ENCODE measurements at places on chromosomes 12 and 14.

GRCh38 chr14:70780396-70781075 is 28.8 kb downstream of the MAP3K9 start:
- no peak for DNase-seq

DNA sequence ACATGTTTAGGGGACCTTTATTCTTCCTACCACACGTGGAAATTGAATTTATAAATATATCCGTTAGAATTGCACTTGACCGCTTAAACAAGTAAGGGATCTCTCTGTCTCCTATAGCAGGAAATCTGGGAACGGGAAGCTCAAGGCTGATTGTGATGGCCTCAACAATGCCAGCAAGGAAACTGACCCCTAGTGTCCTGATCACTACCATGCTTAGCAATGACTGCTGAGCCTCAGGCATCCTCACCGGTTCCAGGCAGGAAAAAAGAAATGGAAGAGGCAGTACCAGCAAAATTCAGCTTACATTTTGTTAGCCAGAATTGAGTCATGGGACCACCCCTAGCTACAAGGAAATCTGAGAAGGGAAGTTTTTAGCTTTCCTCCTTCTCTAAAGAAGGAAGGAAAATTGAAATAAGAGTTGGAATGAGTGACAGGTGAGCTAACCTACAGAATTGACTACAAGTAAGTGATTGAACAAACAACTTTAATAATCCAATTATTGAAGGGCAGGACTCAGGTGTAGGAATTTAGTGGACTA is 43.9 kb upstream of the AMN1 start:
- no peak for DNase-seq

GRCh38 chr14:68199554-68200151 is 380.1 kb downstream of the RAD51B start:
- no peak for DNase-seq

- no peak for DNase-seq
These were observed 102.8 kb downstream of the TGFB3 start for GRCh38 chr14:75879031-75879430.

DNA sequence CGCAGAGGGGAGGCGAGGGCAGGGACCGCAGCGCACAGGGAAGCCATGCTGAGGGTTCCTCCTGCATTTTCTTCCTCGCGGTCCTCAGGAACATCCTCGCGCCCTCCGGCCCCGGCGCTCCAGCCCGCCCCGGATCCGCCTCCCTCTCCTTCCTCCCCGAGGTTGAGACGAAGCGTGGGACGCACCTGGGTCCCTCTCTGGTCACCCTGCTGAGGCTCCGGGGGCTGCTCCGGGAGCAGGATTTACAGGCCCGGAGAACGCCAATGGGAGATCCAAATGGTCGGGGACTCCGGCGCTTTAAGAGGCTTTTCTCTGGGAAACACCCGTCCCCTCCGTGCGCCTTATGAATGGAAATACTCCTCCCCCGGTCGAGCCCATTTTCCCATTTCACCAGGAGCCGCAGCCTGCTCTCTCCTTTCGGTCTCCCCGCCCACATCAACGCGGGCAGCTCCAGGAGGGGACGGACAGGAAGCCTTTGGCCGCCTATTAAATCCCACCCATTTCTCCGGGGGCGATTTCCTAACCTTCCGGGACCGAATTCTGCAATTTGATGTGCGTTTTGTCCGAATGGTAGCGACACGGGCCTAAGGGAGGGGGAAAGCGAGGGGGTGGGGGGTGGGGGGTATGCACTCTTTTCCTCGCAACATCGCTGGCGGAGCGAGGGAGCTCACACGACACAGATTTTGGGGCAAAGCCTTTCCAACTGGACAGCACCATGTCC is at the start of gene UNC79:
Gene UNC79, plus strand, starts transcription at position 625 of the 721 bp plus-strand sequence. Its CDS starts 91 bp downstream, at position 716.
- DNase-seq: peak; percentile 40

- DNase-seq: no peak
These were observed 84.0 kb upstream of the PTPRB start for GRCh38 chr12:70721216-70721615.

GRCh38 chr14:37443461-37443860 is 151.6 kb downstream of the FOXA1 start:
- no peak for DNase-seq

GRCh38 chr12:25347716-25348592 is 97.2 kb upstream of the KRAS start:
- DNase-seq: no peak

DNA sequence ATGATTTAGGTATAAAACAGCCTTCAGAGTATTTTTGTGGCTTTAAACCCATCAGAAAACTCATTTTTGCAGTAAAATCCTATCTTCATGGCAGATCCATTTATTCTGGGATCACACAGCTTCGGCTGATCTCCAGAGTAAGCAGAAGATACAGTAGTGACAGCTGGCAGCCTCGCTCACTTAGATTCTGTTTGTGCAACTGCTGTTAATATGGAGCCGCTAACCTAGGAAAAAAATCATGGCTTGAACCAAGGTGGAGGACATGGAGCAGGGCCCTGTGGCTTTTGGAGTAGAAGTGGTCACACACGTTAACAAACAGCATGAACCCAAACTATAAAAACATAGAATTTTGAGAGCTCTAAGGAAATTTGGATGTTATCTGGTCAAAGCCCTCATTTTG is 137.2 kb upstream of the ARHGAP5 start:
- DNase-seq: no peak

DNA sequence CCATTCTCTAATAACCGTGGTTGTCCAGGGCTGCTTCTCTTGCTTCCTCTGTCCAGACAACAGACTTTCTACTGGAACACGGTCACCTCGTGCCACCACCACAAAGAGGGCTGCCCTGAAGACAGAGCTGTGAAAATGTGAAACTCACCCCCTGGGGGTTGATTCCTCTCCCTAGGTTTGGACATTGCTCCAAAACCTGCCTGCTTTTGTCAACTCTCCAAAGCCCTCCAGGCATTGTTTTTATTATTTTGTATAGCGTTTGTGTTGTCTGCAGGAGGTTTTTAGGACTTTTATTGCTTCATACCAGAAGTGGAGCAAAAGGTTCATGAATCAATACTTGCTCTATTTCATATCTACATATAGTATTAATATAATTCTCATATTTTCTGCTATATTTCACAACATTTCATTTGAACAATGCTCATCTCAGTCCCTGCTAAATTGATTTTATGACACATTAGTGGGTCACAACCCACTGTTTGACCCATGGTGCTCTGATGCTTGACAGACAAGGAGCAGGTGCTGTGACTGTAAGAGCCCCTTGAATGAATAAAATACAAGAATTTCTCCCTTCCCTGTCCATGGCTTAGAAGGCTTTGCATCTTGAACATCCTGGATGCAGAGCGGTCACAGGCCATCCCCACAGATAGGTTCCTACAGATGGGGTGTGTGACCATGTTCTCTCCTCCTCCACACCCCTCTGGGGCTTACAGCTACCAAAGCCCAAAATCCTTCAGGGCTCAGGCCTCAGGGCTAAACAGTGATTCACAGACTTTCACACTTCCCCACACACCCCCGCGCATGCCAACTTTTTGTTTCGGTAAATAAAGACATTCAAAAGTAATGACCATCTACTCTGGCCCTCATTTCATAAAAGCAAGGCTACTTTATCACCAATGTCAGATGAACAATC is 20.6 kb upstream of the EML1 start:
- no peak for DNase-seq

GRCh38 chr14:57871459-57872080 is 5.7 kb upstream of the SLC35F4 start:
- DNase-seq: no peak

DNA sequence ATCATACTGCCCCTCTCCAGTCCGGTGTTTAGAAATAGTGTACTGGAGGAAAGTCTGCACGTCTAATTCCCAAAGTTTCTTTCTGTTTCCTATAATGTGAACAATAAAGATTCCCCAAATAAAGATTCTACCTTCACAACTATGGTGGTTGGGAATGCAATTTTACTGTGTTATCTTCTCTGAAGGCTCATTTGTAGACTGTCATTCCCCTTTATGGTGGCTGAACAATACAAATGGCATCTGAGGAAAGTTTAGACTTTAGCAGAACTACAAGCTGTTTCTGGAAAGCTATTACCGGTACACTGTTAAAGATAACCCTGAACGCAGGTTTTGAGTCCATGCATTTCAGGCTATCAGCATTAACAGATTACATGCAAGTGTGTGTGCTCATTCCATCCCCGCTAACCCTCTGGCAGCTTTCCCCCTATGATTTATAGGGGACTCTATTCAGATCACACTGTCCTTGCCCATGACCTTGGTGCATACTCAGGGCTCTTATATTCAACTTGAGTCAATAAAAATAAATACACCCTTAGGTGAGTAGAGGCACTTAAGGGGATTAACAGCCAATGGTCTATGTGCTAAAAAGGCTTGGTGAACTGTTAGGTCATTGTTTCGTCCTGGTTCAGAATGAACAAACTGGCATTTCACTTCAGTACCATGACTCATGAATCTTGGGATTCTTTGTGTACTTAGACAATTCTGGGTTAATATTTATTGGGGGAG is 60.7 kb upstream of the PYGL start:
- no peak for DNase-seq

DNA sequence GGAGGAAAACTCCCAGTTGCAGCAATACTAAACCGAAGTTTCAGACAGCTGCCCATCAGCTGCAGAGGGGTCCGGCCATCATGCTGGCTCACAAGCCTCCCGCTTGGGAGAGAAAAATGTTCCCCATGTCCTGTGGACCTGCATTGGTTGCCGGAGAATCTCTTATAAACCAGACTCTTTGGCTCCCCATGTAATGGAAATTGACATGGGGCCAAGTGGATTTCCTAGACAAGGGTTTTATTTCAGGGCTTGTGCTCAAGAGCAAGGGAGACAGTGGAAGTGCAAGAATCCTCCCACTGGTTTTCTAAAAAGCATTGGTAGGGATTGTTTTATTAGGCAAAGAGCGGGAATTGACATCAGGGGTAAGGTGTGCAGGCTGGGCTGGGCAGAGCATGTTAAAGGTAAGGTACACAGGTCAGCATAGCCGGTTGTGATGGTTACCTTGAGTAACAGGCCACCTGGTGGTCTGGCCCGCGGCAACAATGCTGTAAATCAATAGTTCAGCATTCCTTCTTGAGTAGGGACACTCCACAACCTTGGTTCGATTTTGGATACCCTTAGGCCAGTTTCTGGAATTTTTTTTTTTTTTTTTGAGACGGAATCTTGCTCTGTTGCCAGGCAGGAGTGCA is 135.4 kb downstream of the UNC79 start:
- DNase-seq: no peak

- DNase-seq: no peak
These were observed 5.1 kb upstream of the MIS18BP1 start for GRCh38 chr14:45258073-45258472.

- DNase-seq: no peak
These were observed at the start of gene MYO1A for GRCh38 chr12:57049890-57050289. Gene MYO1A (minus strand): TSS chr12:57050129. CDS start chr12:57048323, 1,806 bp downstream.

DNA sequence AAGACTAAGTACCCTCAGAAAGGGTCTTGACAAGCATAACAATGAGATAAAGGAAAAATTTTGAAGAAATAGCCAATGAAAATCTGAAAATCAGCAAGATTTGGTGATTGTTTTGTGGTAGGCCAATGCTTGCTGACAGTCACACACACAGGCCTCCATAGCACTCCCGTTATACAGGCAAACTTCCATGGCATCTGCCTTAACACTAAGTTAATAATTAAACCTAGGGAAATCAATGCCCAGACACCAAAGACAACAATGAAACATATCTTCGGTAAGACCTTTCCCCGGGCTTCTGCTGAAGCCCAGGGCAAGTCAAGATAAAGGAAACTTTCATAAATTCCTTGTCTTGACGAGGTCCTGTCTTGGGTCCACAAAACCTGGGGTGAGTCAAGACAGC is 18.6 kb upstream of the RERGL start:
- DNase-seq: no peak

- no peak for DNase-seq
These were observed 12.1 kb downstream of the NKX2-1 start for GRCh38 chr14:36507847-36508417.

DNA sequence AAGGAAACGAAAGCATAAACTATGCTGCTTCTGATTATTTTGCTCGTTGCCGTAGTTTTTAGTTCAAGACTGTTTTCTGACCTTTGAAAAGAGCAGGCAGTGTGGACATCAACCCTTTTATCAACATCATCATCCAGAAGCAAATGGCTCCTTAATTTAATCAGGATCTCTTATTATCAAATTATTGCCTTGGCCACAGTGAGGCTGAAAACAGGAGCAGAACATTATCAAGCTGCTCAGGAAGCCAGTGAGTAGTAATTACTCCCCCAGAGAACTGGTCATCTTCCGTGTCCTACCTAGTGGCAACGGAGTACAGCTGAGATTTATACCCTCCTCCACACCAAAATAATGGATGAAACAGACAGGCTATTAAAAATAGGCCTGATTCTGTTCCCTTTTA is 2.2 kb upstream of the DIABLO start:
- no peak for DNase-seq

DNA sequence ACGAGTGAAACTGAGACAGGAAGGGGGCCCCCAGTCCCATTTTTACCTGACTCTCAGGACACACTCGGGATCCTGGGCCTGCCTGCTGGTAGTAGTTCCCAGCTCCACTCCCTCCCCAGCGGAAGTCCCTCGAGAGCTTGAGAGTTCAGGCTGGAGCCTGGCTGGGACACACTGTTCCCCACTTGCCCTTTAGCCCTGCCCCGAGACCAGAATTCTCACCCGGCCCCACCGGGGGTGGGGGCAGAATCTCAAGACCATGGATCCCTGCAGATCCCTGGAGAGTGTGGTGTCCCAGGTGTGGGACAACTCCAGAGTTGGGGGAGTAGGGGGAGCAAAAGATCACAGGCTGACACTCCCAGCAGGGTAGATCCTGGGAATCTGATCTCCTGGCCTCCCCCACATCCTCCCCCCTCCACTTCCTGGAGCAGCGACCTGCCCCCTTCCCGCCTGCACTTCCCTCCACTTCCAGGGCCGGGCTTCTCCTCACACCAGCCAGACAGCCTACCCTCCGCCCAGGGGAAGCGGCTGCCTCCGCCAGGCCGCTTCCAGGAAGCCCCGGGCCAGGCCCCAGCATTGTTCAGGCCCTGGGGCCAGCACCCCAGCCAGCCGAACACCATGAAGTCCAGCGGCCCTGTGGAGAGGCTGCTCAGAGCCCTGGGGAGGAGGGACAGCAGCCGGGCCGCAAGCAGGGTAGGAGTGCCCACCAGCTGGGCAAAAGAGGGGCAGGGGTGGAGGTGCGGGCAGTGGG is at the start of gene TNS2:
Gene TNS2, plus strand, starts transcription at position 495 of the 748 bp plus-strand sequence. Its CDS starts 121 bp downstream, at position 616.
- no peak for DNase-seq

DNA sequence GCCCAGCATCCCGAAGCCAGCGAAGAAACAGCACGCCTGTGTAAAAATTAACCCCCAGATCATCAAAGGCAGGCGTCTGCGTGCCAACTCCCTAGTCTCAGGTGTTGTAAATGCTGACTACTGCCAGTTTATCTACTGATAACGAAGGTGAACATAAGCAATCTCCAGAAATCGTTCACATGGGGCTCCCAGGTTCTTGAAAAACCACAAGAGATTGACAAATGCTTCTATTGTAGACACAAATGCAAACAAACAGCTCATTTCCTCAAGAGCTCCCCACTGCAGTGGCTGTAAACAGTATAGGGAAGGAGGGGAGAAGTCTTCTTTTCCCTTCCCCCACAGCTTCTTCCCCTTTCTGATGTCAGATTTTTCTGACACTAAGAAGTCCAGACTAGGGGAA is 5.3 kb upstream of the PLEKHG3 start:
- DNase-seq: no peak

GRCh38 chr14:78627114-78627513 is 456.9 kb downstream of the NRXN3 start:
- no peak for DNase-seq

All from NCI-H1417 treated with DMSO at 0.1 percent for 48 hours (cell line).